ENCODE measurements at places on chromosomes 11 and 22.

- DNase-seq = no peak
Measured at GRCh38 chr11:74627381-74627780, 35.0 kb downstream of the POLD3 start.

GRCh38 chr11:11504071-11504470, 117.7 kb downstream of the GALNT18 start:
- no peak for DNase-seq

GRCh38 chr11:16959602-16960001, 54.6 kb downstream of the PLEKHA7 start:
- DNase-seq = no peak

GRCh38 chr11:121904148-121904547, 211.9 kb downstream of the BLID start:
- DNase-seq = no peak
